ENCODE measurements at places on chromosomes 7 and 10.

GRCh38 chr7:18521236-18521589, 25.7 kb downstream of the HDAC9 start:
- no peak for DNase-seq

- DNase-seq, result no peak
Observed at GRCh38 chr7:39005036-39005435, 27.3 kb downstream of the POU6F2 start.

DNA sequence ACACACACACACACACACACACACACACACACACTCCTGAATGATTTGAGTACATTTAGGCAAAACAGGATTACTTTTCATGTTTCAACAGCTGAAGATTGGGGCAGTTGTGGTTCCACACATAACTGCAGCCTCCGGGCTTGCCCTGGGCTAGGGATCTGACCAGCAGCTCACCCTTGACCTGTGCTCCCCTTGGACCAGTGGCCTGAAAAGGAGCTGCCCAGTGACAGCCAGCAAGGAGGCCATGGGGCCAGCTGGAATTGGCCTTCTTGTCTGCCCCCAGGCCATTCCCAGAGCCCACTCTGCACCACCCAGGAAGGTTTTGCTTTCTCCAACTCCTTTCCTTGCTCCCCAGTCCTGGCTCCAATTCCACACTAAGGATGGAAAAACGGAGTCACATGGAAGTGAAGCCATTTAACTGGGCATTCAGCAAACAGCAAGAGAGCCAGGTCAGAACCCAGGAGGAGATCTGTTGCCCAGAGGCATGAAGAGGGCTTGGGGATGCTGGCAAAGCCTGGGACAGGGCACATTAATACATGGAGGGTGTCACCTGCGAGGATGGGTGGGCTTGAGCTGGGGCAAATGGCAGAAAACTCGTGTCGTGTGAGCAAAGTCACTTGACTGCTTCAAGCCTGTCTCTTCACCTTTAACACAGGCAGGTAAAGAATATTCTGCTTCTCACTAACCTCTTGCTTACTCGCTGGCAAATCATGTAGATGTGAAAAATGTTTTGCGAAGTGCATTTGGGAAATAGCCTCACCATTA, 61.5 kb upstream of the GDF10 start:
- no peak for DNase-seq

GRCh38 chr7:87216701-87217508, 2.6 kb downstream of the TMEM243 start:
- DNase-seq, result no peak

- DNase-seq, result no peak
Observed at GRCh38 chr10:35561715-35562114, 43.4 kb upstream of the GJD4 start.

DNA sequence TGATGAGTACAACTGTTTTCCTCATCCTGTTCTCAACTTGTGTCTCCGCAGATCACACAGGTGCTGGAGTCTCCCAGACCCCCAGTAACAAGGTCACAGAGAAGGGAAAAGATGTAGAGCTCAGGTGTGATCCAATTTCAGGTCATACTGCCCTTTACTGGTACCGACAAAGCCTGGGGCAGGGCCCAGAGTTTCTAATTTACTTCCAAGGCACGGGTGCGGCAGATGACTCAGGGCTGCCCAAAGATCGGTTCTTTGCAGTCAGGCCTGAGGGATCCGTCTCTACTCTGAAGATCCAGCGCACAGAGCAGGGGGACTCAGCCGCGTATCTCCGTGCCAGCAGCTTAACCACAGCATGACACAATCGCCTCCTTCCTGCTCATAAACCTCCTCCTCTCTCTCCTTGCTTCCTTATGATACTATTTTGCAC, 126.7 kb upstream of the PRSS58 start:
- no peak for DNase-seq

DNA sequence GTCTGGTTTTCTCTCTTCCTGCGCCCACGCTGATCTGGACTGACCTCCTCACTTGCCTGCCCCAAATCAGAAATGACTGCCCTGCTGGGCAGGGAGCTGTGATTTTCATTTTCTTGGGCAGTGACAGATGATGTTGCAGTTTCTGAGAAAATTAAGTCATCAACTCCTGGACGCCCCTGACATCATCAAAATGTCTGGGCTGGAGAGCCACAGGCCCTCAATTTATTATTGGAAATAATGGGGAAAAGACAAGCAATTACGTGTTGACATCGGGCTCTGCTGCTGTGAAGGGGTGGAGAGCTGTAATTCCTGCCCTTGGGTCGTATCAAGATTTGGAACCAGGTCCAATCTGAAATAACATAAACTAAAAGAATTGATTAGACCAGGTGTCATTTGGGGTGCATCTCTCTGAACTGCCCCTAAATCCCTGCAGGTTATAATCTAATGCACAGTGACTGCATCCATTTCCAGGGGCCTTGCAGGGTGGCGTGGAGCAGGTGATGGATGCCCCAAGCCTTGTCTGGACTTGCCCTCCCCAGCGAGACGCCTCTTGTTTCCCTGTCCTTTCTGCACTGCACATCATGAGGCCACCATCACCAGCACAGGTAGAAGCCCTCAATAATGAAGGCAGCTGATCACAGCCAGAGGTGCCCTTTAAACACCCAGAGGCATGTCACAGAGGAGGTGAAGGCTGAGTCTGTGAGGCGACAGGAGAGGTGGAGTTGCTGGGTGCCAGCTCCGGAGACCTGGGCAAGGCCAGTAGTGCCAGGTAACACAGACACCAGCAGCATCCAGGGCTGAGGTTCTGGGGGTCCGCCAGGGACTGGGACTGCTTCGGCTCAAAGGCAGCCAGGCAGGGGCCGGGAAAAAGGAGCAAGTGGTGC, 98.7 kb downstream of the HTR5A start:
- no peak for DNase-seq

- DNase-seq, result no peak
Observed at GRCh38 chr7:148914208-148914777, 30.2 kb upstream of the EZH2 start.

DNA sequence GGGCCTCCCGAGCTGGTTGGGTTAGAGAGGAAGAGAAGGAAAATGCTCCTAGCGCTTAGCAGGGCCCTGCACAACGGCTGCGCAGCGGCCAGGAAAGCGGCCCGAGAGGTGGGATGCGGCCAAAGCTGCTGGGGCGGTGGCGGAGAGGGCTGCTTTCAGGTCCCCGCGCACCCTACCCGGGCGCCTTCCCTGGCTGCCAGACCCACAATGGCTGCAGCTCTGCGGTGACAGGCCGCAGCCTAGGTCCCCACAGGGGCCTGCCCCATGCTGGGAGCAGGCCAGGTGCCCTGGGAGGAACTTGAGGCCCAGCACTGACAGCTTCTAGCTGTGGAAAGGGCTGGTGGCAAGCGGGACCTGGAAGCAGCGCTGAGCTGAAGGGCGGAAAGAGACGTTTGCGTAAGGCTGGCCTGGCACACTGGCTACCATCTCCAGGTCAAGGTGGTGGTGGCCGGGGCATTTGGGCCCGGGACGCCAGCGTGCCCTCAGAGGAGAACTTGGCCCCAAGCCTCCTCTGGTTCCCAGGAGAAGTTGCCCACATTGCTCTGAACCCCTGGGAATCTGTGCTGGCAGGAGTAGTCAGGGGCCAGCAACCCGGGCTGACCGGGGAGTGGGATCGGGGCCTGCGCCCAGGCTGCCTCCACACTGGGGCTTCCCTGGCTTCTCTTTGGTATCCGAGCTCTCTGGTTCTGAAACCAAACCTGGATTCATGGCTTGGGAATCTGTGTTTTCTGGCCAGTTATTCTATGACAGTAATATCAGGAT, 72.9 kb upstream of the ZNF804B start:
- DNase-seq, result no peak

- no peak for DNase-seq
Observed at GRCh38 chr10:89389254-89389653, 3.2 kb upstream of the IFIT1 start.

DNA sequence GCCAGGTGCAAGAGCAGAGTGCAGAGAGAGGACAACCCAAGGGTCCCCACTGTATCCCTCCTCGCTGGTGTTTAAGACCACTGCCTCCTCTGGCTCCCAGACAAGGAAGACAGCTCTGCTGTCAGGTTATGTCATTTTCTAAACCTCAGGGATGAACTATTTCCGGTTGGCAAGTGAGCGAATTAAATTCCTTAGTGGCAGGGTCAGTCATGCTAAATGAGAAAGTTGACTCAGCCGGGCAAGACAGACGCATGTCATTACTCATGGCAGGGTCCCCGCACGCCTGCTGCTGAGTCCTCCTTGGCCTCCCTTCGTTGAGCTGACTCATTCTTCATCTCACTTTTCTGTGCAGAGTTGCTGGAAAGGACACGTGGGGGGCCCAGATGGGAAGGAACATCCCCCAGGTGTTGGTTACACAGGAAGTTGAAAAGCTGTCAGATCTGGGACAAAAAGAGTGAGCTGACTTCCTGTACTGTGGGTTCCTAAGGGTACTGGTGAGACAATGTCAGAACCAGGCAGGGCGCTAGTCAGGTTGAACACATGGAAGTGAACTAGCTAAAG, 47.1 kb upstream of the UCN3 start:
- no peak for DNase-seq

All from GM19239 (cell line).